ENCODE measurements at places on chromosomes 7 and 10.
A peak's percentile ranks its signal among the peaks of the same experiment; 100 is the strongest.

DNA sequence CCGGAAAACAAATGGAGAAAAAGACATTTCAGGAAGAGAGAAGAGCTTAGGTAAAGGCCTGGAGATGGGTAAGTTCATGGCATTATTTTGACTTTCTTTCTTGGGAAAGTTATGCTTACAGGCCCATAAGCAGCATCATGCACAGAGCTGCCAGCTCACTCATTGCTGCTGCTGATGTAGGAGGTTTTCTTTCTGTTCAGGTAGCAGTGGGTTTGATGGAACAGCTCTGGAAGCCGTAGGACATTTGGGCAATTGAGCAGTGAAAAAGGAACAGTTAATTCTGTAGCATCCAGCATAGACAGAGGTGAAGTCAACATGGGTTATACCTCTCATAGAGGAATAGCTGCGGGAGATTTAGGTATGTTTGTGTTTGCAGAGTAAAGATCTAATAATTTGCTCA, 3.3 kb downstream of the CHN2 start:
- no peak for DNase-seq

- no peak for DNase-seq
Measured at GRCh38 chr10:103265717-103266329, 11.1 kb upstream of the INA start.

- DNase-seq = no peak
Measured at GRCh38 chr10:110840225-110840922, 31.4 kb upstream of the PDCD4 start.

DNA sequence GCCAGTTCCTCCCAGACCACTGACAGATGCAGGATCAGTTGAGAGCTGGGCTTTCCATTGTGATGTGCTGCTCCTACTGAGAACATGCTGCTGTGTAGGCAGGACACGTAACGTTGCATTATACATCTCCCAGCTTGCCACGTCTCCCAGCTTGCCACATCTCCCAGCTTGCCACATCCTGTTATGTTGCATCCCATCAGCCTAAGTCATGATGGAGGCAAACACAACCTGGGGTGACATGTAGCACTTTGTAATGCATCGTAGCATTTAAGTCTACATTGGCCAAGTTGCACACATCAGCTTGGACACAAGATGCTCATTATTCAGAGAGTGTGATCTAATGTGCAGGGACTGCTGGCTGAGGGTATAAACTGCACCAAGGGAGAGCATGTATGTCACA, 73.3 kb upstream of the CHCHD3 start:
- DNase-seq = no peak

DNA sequence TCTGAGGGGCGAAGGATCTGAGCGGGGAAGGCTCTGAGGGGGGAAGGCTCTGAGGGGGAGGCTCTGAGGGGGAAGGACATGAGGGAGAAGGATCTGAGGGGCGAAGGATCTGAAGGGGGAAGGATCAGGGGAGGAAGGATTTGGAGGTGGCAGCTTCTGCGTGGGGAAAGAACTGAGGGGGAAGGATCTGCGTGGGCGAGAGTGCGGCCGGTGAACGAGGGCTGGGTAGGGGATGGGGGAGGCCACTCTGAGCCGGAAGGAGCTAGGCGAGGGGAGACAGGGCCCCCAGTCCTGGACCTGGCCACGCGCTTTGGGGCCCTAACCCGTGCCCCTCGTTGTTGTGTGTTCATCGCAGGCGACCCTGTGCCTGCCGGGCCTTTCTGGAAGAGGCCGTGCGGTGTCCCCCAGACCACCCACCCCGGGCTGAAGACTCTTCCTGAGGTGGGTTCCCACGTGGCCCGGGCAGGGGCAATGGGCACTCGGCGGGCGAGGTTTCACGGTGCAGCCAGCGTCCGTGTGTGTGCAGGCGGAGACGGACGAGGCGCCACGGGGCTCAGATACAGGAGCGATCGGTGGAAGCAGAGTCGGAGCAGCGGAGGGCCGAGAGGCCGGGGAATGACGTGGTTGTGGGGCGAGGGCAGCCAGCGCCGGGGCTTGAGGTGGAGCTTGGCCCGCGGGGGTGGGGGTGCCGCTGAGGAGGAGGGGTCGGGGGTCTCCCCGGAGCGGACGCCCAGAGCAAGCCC, 2.0 kb downstream of the CALY start:
- DNase-seq = no peak

GRCh38 chr7:16083931-16084330, 337.4 kb downstream of the CRPPA start:
- DNase-seq = no peak

DNA sequence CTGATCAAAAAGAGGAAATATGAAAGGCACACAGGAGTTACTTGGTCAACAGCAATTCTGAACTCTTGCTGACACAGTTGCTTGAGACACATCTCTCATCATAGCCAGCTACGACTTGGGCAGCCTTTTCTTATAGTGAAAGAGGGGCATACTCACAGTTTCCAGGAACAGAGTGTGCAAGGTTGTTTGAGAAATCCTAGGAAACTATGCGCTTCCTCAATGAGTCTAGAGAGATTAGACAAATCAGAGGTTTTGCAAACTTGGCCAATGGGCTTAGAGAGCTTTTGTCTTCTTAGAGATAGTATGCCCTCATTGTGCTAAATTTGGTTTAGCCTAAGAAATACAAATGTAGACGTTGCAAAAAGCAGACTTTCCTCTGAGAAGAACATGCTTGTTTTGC, 370.4 kb downstream of the HGF start:
- no peak for DNase-seq

GRCh38 chr10:47380341-47381102, 3.6 kb downstream of the ZNF488 start:
- DNase-seq = no peak

- no peak for DNase-seq
Measured at GRCh38 chr10:66550351-66550750, 375.5 kb upstream of the LRRTM3 start.

DNA sequence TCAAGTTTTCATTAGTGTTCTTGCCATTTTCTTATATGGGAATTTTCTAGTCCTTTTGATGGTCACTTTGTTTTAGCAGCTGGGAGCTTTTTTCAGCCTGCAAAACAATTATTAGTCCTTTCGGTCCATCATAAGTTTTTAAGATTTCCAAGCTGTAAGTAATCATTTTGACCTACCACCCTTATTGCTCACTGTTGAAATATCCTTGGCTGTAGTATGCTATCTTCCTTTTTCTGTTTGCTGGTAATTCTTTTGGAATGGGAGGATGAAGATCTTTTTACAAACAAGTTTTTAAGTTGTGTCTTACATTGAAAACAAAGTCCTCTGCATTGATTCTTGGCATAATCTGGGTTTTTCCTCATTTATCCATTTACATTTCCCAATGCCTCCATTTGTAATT, 24.0 kb downstream of the BZW2 start:
- DNase-seq = no peak

- no peak for DNase-seq
Measured at GRCh38 chr10:98107644-98108430, 26.6 kb upstream of the R3HCC1L start.

GRCh38 chr10:88125766-88126165, 262.3 kb downstream of the PTEN start:
- DNase-seq = no peak

DNA sequence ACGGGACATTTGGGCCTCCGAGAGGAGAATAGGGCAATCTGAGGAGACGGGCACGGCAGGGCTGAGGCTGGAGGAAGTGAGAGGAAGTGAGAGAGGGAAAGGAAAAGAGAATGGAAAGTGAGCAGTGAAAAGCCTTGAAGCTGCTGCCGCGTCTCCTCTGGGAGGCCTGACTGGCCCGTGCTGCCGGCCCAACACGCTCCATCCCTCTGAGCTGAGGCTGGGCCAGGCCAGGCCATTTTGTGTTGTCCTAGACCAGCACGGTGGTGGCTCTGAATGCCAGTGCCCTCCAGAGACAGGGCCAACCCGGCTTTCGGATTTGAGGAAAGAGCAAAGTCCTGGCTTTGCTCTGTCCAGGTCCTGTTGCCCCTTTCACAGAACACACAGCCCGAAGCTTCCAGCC, 361.1 kb upstream of the SHH start:
- DNase-seq = no peak

DNA sequence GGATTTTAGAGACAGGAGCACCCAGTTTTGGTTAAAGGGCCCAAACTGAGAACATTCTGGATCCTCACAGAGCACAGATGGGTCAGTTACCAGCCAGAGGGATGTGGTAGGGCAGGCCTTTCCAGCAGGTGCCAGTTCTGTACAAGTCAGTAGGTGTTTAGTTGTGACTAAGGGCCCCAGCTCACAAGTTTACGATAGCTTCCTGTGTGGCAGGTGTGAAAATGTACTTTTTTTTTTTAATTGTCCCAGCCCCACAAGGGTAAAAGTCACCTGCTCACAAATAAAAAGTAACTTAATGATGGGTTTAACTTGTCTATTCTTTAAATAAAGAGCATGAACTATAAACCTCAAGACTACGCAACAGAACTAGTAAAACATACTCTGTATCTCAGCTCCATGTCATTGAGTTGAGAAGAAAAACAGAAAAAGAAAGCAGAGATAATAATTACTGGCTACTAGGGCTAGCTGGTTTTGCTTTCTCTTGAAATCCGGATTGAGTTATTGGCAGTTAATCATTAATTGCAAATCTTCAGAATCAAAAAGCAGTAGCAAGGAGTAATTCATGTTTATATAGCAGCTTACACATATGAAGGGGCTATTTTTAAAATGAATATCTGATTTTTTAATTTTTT, 15.4 kb downstream of the NFE2L3 start:
- no peak for DNase-seq

GRCh38 chr10:66045859-66046258, 880.0 kb upstream of the LRRTM3 start:
- no peak for DNase-seq

DNA sequence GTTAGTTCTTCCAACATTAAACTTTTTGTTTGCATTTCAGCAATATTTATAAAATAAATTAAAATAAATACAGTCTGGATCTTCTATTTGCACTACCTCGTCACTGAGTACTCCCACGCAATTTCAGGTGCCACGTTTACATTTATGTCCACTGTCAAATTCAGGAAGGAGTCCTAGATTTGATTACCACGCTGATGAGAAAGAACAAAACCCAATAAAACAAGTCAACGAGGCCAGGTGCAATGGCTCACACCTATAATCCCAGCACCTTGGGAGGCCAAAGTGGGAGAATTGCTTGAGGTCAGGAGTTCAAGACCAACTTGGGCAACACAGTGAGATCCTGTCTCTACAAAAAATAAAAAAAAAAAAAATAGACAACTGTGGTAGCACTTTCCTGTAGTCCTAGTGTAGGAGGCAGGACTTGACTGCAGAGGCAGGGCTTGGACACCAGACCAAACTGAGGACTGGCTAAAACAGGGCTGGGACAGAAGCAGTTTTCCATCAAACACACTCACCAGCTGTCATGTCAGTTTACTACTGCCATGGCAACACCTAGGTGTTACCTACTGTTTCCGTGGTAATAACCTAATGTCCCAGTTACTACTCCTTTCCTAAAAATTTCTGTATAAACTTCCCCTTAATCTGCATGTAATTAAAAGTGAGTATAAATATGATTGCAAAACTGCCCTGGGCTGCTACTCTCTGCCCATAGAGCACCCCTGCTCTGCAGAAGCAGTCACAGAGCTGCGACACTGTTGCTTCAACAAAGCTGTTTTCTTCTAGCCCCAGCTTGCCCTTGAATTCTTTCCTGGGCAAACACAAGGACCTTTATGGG, 341.7 kb downstream of the PARD3 start:
- no peak for DNase-seq

DNA sequence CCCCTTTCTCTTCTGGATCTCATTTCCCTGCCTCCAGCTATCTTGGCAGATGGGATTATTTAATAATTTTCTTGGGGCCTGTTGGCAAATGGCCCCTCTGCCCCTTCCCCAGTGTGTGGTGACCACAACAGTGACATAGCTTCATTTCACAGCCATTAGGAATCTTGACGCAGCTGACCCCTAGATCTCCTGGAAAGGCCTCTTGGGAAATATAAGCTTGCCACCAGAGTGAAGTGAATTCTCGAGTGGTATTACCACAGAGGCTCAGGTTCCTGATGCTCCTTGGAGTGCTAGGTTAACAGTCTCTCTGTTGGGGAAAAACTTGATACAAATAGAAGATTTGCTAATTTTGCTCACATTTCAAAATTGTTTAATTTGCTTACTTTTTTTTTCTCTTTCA, 57.8 kb downstream of the AUTS2 start:
- DNase-seq = no peak

DNA sequence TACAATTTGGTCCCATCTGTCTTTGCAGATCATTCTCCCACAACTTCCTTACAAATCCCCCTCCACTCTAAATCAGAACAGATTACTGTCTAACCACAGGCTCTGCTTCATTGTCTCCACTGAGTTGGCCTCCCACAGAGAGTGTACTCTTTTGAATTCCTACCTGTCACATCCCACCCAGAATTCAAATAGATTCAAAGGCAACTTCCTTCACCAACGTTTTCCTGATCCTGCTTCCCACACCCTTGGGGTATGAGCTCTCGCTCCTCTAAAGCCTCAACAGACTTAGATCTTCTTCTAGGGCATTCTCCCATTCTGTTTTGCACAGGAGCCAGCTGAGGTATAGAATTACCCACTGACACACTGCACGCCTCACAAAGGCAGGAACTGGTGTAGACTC, 197.8 kb upstream of the CDCA7L start:
- no peak for DNase-seq

GRCh38 chr10:78362406-78363022, 328.9 kb downstream of the RPS24 start:
- no peak for DNase-seq

DNA sequence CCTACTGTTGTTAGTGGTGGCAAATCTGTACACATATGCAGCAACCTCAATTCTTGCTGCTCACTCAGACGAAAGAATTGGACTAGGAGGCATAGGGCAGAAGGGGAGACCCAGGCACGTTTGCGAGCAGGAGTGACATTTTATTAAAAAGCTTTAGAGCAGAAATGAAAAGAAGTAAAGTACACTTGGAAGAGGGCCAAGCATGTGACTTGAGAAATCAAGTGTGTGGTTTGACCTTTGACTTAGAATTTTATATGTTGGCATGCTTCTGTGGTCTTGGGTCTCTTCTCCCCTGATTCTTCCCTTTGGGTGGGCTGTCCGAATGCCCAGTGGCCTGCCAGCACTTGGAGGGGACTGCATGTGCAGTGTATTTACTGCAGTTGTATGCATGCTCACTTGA, 205.5 kb upstream of the SEMA3D start:
- DNase-seq = no peak

DNA sequence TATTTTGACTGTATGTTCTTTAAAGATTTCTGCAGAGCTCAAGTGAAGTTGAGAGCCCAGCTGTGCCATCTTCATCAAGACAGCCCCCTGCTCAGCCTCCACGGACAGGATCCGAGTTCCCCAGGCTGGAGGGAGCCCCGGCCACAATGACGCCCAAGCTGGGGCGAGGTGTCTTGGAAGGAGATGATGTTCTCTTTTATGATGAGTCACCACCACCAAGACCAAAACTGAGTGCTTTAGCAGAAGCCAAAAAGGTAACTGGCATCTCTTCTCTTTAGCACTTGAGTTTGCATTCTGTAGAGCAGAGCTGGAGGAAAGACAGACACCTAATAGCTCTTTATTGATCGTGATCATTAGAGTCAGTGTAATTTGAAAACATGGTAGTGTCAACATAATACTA, 33.7 kb downstream of the MCM10 start:
- DNase-seq = no peak

DNA sequence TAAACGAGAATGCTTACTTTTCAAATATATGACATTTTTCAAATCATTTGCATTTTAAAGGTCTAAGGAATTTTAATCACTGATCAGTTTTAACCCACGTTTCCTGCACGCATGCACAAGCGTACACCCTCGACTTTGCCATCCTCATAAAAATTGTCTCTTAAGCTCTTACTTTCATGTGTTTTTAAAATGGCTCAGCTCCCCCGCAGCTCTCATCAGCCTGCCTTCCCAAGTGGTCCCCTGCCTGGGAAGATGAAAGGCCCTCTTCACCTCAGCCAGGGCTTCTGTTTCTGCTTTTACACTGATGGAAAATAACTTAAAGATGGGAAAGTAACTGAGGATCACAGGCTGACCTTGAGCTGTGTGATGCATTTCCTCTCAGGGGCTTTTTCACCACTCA, 131.6 kb upstream of the LSM8 start:
- peak; percentile 28 for DNase-seq

All from nucleus accumbens (tissue), 56 donors.